ENCODE measurements at places on chromosomes 3 and 15.

- H3K27ac ChIP-seq: no peak overlapping the region
- DNase-seq: no peak
- H3K4me3 ChIP-seq: no peak overlapping the region
- no peaks in the 10 kb centered on the region for H3K36me3 ChIP-seq
- peaks cover 14% of the 10 kb centered on the region for H3K4me1 ChIP-seq
Observed at GRCh38 chr3:59052803-59053411, 3.1 kb upstream of the CFAP20DC start.

GRCh38 chr3:36482256-36482655, 102.0 kb downstream of the STAC start:
- no peaks in the 10 kb centered on the region for H3K4me1 ChIP-seq
- H3K27me3 ChIP-seq: no peaks in the 10 kb centered on the region
- H3K36me3 ChIP-seq: no peaks in the 10 kb centered on the region
- H3K4me3 ChIP-seq: no peak overlapping the region
- no peak for DNase-seq

DNA sequence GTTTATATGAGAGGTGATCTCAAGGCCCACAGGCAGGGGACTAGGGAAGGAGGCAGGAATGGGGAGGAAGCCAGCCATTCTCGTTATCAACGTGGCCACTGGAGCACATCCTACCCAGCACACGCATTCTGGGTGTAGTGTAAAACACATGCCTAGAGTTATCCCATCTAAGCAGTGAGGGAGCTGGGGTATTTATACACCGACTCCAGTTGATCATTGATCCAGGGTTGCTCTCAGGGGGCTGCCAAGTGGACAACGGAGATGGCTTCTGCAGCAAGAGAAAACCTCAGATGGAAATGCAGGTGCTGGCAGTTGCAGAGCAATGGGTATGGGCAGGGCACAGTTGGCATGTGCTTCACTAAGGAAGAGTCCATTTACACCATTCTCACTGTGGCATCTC, 30.4 kb upstream of the SYNM start:
- H3K4me3 ChIP-seq: no peak overlapping the region
- H3K27ac ChIP-seq: no peak overlapping the region
- H3K36me3 ChIP-seq: no peaks in the 10 kb centered on the region
- DNase-seq: no peak
- H3K4me1 ChIP-seq: peaks cover 2% of the 10 kb centered on the region
- H3K27me3 ChIP-seq: peaks cover 10% of the 10 kb centered on the region

DNA sequence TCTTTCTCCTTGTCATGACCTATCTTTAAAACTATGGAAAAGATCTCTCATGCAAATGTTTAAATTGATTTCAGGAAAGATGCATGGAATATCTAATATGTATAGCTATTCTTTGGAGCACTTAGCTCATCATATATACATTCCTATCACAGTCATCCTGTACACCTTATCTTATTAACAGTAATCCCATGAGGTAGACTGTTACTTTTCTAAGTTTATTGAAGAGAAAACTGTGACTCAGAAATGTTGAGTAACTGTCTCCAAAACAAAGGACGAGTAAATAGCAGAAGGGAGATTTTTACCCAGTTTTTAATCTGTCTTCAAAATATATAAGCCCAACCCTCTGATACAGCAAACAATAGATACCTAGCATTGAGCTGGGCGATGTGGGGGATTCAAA, 308.3 kb downstream of the GAP43 start:
- H3K4me1 ChIP-seq: no peaks in the 10 kb centered on the region
- DNase-seq: no peak
- H3K27ac ChIP-seq: no peak overlapping the region
- no peaks in the 10 kb centered on the region for H3K27me3 ChIP-seq
- no peak overlapping the region for H3K4me3 ChIP-seq

DNA sequence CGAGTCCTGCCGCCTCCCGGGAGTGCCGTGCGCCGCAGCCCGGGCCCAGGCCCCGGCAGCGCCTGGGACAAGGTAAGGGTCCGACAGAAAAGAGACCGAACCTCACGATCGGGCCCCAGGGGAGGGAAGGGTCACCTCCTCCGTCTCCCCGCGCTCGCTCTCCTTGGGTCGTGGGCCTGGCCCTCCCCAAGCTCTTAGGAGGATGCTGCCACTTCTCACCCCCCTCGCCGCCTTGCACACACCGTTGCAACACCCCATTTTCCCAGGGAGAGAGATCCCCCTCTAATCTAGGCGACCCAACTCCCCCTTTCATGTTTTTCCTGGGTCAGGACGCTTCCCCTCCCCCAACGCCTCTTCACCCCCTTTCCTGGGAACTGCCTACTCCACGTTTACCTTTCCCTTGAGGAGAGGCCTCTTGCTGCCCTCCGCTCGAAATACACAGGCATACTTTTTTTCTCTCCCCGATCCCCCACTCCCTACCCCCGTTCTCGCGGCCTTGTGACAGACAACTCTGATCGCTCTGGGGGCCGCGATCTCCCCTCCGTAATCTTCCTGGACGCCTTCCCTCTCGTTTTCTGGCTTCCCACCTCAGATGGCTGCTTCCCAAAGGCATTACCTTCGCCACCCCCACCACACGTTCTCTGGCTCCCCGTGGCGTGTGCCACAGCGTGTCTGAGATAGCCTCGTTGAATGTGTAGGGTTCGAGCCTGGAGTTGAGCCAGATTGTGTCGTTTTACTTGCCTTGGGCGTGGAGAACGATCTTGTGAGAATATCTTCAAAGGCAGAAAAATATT, 688 bp downstream of the SETD5 start:
- peaks cover 59% of the 10 kb centered on the region for H3K4me1 ChIP-seq
- DNase-seq: peak; percentile 24
- H3K27me3 ChIP-seq: no peaks in the 10 kb centered on the region
- H3K27ac ChIP-seq: peak overlapping the region; percentile 100
- peaks cover 58% of the 10 kb centered on the region for H3K36me3 ChIP-seq

DNA sequence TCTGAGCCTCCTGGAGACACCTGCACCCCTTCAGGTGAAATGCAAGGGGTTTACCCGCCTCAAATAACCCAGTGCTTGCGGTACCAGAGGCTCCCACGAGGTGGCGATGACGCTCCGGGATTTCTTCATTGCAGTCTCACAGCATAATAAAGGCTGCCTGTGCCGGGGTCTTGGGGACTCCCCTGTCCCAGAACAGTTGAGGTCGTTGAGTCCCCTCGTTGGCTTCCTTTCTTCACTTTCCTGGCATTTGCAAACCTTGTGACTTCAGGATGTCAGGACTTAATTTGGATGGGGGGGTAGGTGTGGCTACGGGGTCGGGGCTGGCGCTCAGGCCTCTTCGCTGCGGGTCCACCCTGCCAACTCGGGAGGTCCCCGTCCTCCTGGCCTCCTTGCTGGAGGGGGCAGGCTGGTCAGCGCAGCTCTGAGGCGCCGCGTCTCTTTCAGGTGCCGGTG, 1.3 kb downstream of the GNAT1 start:
- no peak overlapping the region for H3K27ac ChIP-seq
- peak; percentile 75 for DNase-seq
- H3K27me3 ChIP-seq: peaks cover 20% of the 10 kb centered on the region

DNA sequence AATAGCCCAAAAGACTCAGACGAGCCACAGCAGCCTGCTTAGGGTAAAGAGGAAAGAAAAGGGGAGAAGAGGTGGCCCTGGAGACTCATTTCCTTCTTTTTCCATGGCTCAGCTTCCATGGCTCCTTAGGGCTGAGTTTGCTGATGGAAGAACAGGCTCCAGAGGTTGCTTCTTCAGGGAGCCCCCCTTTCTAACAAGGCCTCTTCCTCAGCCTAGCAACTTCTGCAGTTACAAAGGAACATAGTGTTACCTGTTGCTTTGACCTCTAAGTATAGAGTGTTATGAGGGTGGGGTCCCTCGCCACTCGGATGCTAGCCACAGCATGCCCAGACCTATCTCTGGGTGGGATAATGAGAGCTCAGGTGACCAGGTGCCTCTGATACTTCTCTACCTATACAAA, 43.2 kb upstream of the SPESP1 start:
- peaks cover 2% of the 10 kb centered on the region for H3K4me1 ChIP-seq
- no peak for DNase-seq
- H3K27me3 ChIP-seq: peaks cover 10% of the 10 kb centered on the region
- no peaks in the 10 kb centered on the region for H3K36me3 ChIP-seq

- no peak for DNase-seq
- H3K27ac ChIP-seq: no peak overlapping the region
- H3K4me3 ChIP-seq: no peak overlapping the region
- no peaks in the 10 kb centered on the region for H3K36me3 ChIP-seq
- peaks cover 49% of the 10 kb centered on the region for H3K4me1 ChIP-seq
Observed at GRCh38 chr3:133464573-133464972, 64.7 kb downstream of the BFSP2 start.

GRCh38 chr3:60841355-60841754, 409.9 kb downstream of the FHIT start:
- H3K4me3 ChIP-seq: no peak overlapping the region
- no peak overlapping the region for H3K27ac ChIP-seq
- no peaks in the 10 kb centered on the region for H3K36me3 ChIP-seq
- no peaks in the 10 kb centered on the region for H3K4me1 ChIP-seq
- DNase-seq: no peak

GRCh38 chr3:141237701-141238521, 6.3 kb downstream of the PXYLP1 start:
- peak overlapping the region; percentile 43 for H3K4me3 ChIP-seq
- peak overlapping the region; percentile 82 for H3K27ac ChIP-seq
- H3K4me1 ChIP-seq: peaks cover 84% of the 10 kb centered on the region
- no peak for DNase-seq

DNA sequence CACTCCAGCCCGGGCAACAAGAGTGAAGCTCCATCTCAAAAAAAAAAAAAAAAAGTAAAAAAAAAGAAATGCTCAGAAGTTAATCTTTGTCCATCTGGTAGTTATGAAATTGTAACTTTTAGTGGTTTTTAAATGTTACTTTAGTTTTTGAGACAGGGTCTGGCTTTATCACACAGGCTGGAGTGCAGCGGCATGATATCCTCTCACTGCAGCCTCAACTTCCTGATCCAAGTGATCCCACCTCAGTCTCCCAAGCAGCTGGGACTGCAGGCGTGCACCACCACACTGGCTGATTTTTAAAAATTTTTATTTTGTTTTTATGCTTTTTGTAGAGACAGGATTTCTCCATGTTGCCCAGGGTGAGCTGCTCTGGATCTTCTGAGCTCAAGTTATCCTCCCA, 1.3 kb downstream of the RNU5B-1 start:
- no peak overlapping the region for H3K27ac ChIP-seq
- H3K27me3 ChIP-seq: no peaks in the 10 kb centered on the region
- peaks cover 22% of the 10 kb centered on the region for H3K4me1 ChIP-seq
- no peaks in the 10 kb centered on the region for H3K36me3 ChIP-seq
- H3K4me3 ChIP-seq: no peak overlapping the region

DNA sequence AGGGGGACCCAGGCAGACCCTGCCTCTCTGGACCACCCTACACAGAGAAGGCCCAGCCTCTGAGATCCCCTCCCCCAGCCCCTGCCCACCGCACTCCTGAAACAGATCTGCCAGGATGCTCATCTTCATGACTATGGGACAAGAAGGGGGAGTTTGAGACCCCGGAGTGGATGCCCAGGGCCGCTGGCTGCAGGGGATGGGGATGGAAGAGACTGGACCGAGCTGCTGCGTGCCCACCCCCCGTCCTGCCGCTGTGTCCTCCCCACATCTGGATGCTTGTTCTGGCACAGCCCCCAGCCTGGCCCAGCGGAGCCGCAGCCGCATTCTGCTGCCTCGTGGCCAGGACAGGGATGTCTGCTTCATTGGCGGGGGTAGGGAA, 30.3 kb upstream of the SEMA3F start:
- H3K36me3 ChIP-seq: peaks cover 5% of the 10 kb centered on the region
- no peak overlapping the region for H3K4me3 ChIP-seq
- H3K27me3 ChIP-seq: no peaks in the 10 kb centered on the region
- no peak overlapping the region for H3K27ac ChIP-seq

DNA sequence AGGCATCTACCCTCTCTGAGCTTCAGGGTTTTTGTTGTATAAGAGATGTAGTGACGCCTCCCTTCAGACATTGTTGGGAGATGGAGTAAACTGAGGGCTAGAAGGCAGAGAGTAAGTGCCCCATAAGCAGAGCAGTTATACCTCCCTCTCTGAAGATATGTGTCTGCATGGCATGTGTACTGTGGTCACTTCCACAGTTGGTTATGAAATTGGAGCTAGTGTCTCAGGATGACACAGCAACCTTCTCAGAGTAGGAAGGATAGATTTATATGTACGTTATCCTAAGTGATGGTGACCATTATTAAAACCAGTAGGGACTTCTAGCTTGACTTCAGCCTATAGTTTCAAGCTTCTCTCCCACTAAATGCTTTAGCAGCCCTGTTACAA, 17.9 kb downstream of the PXK start:
- H3K36me3 ChIP-seq: peaks cover 46% of the 10 kb centered on the region
- no peaks in the 10 kb centered on the region for H3K27me3 ChIP-seq
- H3K4me3 ChIP-seq: peak overlapping the region; percentile 27
- no peak for DNase-seq
- peaks cover 72% of the 10 kb centered on the region for H3K4me1 ChIP-seq
- peak overlapping the region; percentile 82 for H3K27ac ChIP-seq

- no peak overlapping the region for H3K27ac ChIP-seq
- H3K36me3 ChIP-seq: peaks cover 64% of the 10 kb centered on the region
- no peaks in the 10 kb centered on the region for H3K4me1 ChIP-seq
- no peak overlapping the region for H3K4me3 ChIP-seq
- H3K27me3 ChIP-seq: no peaks in the 10 kb centered on the region
- no peak for DNase-seq
Observed at GRCh38 chr3:52593103-52593502, 56.7 kb downstream of the UQCC5 start.

- no peaks in the 10 kb centered on the region for H3K27me3 ChIP-seq
- H3K27ac ChIP-seq: no peak overlapping the region
- no peak overlapping the region for H3K4me3 ChIP-seq
- H3K36me3 ChIP-seq: no peaks in the 10 kb centered on the region
Observed at GRCh38 chr3:48406443-48407431, 23.1 kb downstream of the PLXNB1 start.

GRCh38 chr3:117589454-117589853, 879.9 kb downstream of the TUSC7 start:
- no peaks in the 10 kb centered on the region for H3K4me1 ChIP-seq
- no peaks in the 10 kb centered on the region for H3K27me3 ChIP-seq
- H3K36me3 ChIP-seq: no peaks in the 10 kb centered on the region
- no peak for DNase-seq
- no peak overlapping the region for H3K4me3 ChIP-seq

DNA sequence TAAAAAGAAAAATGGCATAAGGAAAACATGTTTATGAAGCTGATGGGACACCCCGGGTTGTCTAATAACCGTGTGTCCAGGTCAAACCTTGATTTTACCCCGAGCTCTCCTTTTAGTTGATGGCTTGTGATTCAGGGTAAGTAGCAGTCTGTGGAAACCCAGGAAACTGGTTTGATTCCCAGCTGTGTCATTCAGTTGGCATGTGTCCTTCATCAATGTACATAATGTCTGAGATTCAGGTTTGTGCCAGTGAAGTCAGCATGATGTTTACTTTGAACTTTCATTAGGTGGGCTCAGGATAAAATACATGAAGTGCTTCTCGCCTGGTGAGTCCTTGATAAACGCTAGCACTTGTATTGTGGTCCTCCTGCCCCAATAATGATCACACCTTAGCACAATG, 4.3 kb upstream of the COPG1 start:
- peaks cover 7% of the 10 kb centered on the region for H3K36me3 ChIP-seq
- no peak overlapping the region for H3K27ac ChIP-seq
- no peak for DNase-seq
- no peaks in the 10 kb centered on the region for H3K27me3 ChIP-seq
- no peak overlapping the region for H3K4me3 ChIP-seq
- peaks cover 32% of the 10 kb centered on the region for H3K4me1 ChIP-seq

Measured in activated T-helper 2 cell treated with anti-CD3 and anti-CD28 coated beads, Interferon-gamma antibody, Interleukin-2, Interleukin-4, amounts not matched to agents 10 μg/mL and 5 μg/mL and 100 μg/mL, durations not matched to agents 14 hours and 24 hours and 36 hours (primary cell).